Activated T-helper 17 cell treated with anti-CD3 and anti-CD28 coated beads, Interleukin-2, amount 50 U/mL, for 72 hours (primary cell): ENCODE measurements at places on chromosomes 7 and 10. TPM values are rescaled to one million over a fixed set of nuclear protein-coding genes. Genes with fewer than 3 reads are reported as not detected.

DNA sequence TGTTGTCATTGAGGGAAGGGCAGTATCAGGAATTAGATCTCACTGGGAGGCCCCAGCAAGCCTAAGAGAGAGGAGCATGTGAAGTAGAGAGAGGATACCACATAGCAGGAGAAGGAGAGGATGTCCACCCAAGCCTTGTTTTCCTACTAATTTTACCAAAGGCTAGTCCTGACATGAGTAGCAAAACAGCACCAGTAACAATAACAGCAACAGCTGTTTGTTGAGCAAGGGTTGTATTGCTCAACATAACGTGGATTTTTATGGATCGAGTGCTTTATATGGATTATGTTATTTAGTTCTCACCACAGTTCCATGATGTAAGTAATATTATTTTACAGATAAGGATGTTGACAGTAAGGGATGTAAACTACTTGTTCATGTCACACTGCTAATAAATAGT lies 135.2 kb upstream of the DLX6 start:
- ATAC-seq: no peak

DNA sequence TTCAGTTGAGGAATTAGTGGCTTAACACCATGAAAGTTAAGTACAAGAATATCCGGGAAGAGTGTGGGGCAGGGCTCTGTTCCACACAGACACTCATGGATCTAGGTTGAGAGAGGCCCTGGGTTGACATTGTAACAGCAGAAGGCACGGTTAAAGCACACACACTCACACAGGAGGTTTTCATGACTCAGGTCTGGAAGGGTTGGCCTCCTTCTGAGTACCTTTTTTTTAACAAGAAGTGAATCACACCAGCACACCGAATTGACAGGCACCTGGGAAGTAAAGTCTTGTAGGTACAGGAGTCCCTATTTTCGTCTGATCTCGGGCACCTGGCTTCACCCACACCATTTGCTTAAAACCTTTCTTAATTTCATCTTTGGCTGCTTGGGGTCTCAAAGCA lies 509.4 kb upstream of the ADARB2 start:
- ATAC-seq: no peak

GRCh38 chr7:28672397-28672797 lies 260.1 kb downstream of the CREB5 start:
- ATAC-seq: no peak

- ATAC-seq: no peak
Measured at GRCh38 chr10:116688241-116688711, 54.1 kb downstream of the HSPA12A start.

The GDF2 gene
- not detected for total RNA-seq

- no peak for ATAC-seq
Measured at GRCh38 chr7:158362001-158362400, 225.6 kb downstream of the PTPRN2 start.

- ATAC-seq: no peak
Measured at GRCh38 chr7:36278620-36279172, 111.0 kb upstream of the ANLN start.

The UCN3 gene
- total RNA-seq: not detected

DNA sequence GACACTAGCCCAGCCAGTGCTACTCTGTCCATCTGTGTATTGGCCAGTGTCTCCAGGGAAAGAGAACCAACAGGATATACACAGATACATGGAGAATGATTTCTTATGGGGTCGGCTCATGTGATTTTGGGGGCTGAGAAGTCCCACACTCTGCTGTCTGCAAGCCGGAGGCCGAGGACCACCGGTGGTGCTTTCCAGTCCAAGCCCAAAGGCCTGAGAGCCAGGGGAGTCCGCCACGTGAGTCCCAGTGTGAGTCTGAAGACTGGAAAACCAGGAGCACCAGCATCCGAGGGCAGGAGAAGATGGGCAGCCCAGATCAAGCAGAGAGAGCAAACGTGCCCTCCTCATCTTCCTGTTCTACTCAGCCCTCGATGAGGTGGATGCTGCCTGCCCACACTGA lies 71.5 kb downstream of the C10orf143 start:
- ATAC-seq: no peak

DNA sequence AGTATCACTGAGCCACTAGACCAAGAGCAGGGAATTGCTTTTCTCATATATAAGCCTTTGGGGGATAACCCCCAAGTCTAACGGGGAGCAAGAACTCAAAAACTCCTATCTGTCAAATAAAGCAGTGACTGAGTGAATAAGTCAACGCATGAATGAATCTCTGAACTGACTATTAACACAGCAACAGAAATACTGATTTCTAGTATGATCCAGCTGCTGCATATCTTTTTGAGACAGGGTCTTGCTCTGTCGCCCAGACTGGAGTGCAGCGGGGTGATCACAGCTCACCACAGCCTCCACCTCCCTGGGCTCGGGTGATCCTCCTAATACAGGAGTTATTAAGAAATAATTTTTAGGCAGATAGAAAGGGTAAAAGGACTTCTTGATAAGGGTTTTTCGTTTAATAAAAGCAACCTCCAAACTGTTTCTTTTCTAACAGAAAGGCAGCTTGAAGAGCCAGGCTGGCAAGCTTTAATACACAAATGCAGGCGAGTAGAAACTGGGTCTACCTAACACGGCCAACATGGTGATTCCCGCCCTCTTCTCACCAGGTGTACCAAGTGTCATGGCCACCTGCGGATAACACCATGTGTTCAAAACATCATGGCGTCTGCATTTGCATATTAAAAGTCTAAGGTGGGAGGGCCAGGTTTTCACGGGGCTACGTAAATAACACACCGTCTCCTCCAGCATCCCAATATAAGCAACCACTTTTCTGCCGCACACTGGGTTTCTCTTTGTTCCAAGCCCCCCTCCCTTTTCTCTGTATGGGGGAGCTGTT lies 631.9 kb downstream of the PARD3 start:
- no peak for ATAC-seq

The TAS2R5 gene
- 2.4 TPM for total RNA-seq

The IFIT1B gene
- total RNA-seq: not detected

GRCh38 chr10:22491931-22492615 lies 146.8 kb downstream of the SPAG6 start:
- ATAC-seq: peak; percentile 90
